ENCODE measurements at places on chromosomes 1 and 21. TPM values are rescaled to one million over a fixed set of nuclear protein-coding genes. Genes with fewer than 3 reads are reported as not detected.

DNA sequence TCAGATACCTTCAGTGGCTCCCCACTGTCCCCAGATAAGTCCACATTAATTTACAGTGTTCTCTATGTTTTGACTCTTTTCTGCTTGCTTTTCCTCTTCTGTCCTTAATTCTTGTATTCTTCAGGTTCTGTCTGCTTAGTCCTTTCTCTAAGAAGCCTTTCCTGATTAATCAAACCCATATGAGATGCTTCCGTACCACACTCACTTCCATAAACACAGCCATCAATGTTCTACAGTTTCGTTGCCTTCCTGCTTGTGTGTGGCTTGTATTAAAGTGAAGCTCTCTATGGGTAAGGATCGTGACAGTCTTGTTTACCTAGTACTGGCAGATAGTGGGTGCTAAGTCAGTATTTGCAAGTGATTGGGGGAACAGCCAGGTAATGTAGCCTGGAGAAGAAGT lies 75.9 kb downstream of the PRDM2 start:
- H3K27ac ChIP-seq = no peak overlapping the region
- peaks cover 35% of the 10 kb centered on the region for H3K4me1 ChIP-seq
- H3K4me3 ChIP-seq = no peak overlapping the region
- peaks cover 19% of the 10 kb centered on the region for H3K36me3 ChIP-seq
- no peaks in the 10 kb centered on the region for H3K27me3 ChIP-seq

DNA sequence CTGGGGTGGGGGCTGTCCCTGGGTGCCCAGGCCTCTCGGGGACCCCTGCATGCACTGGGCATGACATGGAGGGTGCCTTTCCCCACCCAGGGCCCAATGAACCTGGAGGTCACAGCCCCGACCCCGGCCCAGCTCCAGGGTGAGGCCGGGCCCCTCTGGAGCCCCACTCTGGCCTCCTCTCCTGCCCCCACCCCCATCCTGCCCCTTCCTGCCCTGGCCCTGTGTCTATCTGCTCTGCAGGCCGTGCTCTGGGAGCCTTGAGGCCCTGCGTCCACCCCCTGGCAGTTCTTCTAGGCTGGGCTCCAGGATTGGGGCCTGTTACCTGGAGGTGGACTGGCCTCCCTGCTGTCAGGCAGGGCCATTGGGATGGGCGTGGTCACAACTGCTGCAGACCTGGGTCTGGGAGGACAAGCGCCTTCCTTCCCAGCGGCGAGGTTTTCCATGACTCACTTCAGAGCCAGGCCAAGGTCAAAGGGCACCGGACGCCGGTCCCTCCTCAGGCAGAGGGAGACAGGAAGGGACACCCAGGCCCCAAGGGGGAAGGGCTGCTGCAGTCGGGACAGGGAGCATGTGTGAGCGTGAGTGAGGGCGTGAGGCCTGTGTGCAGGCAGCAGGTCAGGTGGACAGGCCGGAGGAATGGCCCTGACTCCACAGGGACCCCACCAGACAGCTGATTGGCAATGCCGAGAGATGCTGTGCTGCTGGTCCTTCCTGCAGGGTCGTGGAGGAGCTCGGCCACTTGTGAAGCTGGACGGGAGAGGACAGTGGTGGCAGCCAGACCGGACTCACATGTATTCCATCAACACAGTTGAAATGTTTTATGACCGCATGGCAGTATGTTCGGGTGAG lies 31.1 kb upstream of the POFUT2 start:
- DNase-seq = peak; percentile 85
- H3K27ac ChIP-seq = peak overlapping the region; percentile 65
- H3K4me1 ChIP-seq = peaks cover 47% of the 10 kb centered on the region
- no peaks in the 10 kb centered on the region for H3K36me3 ChIP-seq
- H3K4me3 ChIP-seq = no peak overlapping the region

DNA sequence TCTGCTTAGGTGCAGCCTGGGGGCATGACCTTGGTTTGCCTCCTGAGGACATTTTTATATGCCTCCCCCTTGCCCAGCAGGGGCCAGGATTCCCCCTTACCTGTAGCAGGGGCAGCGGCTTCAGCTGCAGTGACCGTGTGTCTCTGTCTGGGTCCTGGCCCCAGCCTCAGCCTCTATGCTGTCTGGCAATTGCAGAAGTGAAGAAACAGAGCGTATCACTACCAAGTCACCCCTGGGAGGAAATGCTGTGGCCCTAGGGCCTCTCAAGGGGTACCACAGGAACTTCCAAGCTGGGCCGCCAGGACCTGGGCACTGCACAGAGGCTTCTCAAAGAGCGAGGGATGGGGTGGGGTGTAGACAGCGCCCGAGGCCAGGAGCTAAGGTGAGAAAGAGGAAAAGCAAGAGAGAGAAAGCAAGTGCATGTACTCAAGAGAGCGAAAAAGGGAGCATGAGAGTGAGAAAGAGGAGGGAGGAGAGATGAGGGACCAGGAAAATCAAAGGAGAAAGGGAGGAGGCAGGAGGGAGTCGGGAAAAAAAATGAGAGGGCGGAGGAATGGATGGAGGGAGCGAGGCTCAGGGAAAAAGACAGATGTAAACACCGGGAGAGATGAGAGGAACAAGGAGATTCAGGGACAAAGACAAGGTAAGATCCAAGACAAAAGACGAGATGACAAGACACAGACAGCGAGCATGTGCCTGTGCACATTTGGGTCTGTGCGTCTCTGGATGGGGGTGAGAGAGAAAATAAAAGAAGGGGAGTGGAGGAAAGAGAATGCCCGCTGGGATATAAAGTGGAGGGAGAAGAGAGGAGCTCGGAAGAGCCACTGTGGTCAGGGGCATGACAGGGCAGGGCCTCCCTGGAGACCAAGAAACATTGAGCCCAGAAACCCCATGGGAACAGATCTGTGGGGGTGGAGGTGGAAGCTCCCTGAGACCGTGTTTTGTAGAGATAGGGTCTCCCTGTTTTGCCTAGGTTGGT lies at the start of gene PTAFR:
TSS of gene PTAFR (minus strand) at position 199 of the 979 bp plus-strand sequence. CDS start 25,669 bp downstream, outside the sequence.
- peak within 1 kb of the TSS; percentile 28 for H3K27ac ChIP-seq
- H3K4me3 ChIP-seq = no peak within 1 kb of the TSS
- peaks cover 7% of the 10 kb centered on the region for H3K27me3 ChIP-seq
- H3K4me1 ChIP-seq = no peaks in the 10 kb centered on the region
- H3K36me3 ChIP-seq = no peaks in the 10 kb centered on the region

DNA sequence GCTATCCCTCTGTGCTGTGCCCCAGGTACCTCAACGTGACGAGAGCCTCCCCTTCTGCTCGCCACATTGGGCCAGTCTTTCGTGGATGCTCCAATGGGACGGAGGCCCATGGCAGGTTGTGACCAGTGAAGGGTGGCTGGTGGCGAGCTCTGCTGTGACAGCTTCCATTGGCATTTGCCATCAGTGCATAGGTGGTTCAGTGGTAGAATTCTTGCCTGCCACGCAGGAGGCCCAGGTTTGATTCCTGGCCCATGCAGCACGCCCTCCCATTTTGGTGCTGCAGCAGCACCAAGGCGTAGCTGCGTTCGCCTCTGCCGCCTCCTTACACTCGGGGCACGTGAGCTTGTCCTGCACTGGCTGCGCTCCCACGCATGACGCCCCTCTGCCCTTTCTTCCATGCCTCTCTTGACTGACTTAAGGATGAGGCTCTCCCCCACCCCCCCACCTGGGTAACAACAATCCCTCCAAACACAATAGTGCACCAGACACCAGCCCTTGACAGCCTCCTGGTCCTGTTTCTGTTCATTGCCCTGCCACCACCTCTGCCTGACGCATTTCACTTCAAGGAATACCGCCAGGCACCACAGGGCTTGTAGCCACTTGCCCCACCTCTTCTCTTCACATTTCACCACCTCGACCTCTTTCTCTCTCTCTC lies 24.7 kb upstream of the FCGR2A start:
- peaks cover 17% of the 10 kb centered on the region for H3K27me3 ChIP-seq
- H3K27ac ChIP-seq = no peak overlapping the region
- H3K4me1 ChIP-seq = no peaks in the 10 kb centered on the region
- H3K4me3 ChIP-seq = no peak overlapping the region

DNA sequence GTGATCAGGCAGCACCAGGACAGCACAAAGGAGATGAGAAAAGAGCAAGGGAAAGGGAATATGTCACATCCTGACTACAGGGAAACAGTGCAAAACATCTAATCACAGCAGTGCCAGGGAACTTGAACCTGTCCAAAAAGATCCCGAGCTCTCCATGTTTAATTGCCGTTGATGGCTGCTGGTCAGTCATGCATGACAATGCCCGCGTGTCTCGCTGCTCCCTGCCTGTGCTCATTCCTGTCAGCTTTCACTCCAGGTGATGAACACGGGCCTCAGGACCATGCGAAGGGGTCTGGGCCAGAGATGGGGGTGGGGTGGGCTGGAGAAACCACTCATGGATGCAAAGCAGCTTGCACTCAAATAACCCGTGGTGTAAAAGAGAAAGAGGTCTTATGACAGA lies 287.0 kb downstream of the GPATCH2 start:
- no peak overlapping the region for H3K4me3 ChIP-seq
- H3K4me1 ChIP-seq = no peaks in the 10 kb centered on the region
- no peak for DNase-seq
- no peak overlapping the region for H3K27ac ChIP-seq

HMGB4 gene
- total RNA-seq = not detected

DNA sequence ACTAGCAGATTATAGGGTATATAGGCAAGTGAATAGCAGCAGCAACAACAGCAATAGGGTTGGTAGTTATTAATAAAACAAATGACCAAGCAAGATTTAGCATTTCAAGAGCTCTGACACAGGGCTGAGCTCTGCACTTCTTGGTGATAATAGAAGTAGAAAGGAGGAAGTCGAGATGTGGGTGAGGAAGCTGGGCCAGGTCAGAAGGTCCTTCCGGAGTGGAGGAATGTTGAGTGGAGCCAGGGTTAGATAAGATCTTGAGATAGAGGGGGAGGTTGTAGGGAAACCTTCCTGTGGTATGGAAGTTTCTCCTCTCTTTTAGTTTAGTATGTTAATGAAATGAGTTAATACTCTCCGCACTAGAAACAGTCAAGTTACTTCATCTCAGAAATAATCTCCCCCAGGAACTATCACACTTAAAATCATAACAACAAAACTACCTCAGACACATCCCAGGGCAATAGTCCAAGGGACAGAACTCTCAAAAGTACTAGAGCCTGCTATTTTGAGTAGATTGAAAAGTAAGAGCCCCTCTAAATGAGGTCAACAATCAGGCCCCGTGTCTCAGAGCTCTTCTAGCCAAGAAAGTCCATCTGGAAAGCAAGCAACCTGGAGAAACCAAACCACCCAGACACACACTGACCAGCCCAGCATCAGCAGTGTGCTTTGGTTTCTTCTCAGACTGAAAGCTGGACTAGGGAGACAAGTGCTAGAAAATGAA lies 45.4 kb upstream of the ATP1B1 start:
- peaks cover 8% of the 10 kb centered on the region for H3K4me1 ChIP-seq
- no peak overlapping the region for H3K27ac ChIP-seq
- H3K36me3 ChIP-seq = no peaks in the 10 kb centered on the region
- no peak for DNase-seq
- H3K27me3 ChIP-seq = no peaks in the 10 kb centered on the region
- no peak overlapping the region for H3K4me3 ChIP-seq

DNA sequence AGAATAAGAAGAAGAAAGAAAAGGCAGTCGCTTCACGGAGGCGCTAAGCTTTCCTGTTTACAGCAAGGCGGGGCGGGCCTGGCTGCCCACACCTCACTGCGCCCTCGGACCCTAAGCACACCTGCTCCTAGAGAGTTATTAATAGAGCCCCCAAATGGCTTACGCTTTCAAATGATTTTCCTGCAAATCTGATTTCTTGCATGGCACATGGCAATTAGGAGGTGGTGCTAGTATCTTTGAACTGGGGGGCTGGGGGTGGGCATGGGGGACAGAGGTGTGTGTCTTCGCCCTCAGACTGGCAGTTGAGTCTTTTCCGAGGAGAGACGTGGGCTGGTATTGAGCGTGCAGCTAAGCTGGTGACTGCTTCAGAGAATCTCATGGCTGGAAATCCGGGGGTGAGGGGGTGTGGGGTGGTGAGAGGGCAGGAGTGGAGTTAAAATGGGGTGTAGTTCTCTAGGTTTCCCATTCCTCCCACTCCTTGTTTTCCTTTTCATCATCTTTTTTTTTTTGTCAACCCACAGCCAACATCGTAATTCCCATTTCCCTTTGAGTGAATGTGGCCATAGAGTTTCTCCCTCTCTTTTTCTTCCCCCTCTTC lies 1.3 kb downstream of the S1PR1 start:
- H3K27ac ChIP-seq = no peak overlapping the region
- H3K27me3 ChIP-seq = peaks cover 18% of the 10 kb centered on the region
- no peaks in the 10 kb centered on the region for H3K36me3 ChIP-seq
- H3K4me1 ChIP-seq = peaks cover 35% of the 10 kb centered on the region
- H3K4me3 ChIP-seq = no peak overlapping the region
- DNase-seq = no peak

- H3K36me3 ChIP-seq = peaks cover 11% of the 10 kb centered on the region
- DNase-seq = no peak
- no peaks in the 10 kb centered on the region for H3K4me1 ChIP-seq
- no peak overlapping the region for H3K27ac ChIP-seq
- H3K4me3 ChIP-seq = no peak overlapping the region
- H3K27me3 ChIP-seq = no peaks in the 10 kb centered on the region
Measured at GRCh38 chr21:36218691-36219090, 62.1 kb downstream of the DOP1B start.

DNA sequence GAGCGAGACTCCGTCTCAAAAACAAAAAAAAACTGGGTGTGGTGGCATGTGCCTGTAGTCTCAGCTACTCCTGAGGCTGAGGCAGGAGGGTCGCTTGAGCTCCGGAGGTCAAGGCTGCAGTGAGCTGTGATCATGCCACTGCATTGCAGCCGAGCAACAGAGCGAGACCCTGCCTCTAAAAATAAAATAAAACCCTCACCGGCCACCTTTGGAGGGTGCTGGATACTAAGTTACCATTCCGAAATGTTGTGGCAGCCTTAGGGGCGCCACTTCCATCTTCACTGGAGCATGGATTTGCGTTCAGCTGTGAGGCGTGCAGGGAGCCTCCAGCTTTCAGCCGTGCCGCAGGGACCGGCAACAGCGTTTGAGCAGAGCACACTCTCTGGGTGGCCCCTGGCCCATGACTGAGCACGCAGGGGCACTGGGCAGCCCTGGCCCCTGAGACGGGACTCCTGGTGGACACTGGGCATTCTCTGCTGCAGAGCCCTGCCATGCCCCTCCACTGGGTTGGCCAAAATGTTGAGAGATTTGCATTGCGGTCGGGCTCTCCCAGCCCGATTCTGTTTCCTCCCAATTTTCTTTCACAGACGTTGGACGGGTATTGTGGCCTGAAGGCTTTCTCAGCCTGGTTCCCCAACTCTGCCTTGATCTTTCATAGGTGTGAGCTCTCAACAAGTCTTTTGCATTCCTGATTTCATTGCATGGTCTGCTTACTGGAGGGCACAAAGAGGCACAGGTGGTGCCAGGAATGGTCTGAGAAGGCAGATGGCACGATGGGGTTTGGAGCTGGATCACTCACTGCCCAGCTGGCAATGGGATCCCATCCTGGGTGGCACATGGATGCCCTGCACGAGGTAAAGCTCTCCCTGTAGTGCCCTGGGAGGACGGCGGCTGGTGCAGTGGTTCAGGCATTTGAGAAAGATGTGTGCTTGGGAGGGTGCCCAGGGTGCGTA lies 5.8 kb upstream of the CFAP74 start:
- H3K27ac ChIP-seq = no peak overlapping the region
- H3K4me3 ChIP-seq = no peak overlapping the region
- peak; percentile 74 for DNase-seq
- H3K36me3 ChIP-seq = no peaks in the 10 kb centered on the region

DNA sequence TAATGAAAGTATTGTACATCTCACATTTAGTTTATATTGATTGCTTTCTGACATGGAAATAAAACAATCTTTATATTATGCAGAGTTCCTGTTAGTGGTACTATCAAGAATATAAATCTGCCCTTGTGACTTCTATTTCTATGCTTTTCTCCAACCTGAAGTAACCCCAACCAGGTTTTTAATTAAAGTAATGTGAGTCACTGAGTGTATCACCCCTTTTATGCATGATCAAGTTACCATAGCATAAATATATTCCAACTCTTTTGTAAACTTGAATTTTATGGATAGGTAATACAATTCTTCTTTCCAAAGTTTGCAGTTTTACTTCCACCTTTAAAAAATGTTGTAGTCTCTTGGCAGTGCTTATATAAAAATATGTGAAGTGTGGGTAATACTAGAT lies 532.3 kb downstream of the USP25 start:
- peaks cover 2% of the 10 kb centered on the region for H3K36me3 ChIP-seq
- H3K27ac ChIP-seq = no peak overlapping the region
- no peaks in the 10 kb centered on the region for H3K27me3 ChIP-seq

MRAP gene
- total RNA-seq = not detected
